ENCODE measurements at places on chromosomes 16 and 17.

GRCh38 chr17:55186937-55187770 is 77.6 kb upstream of the HLF start:
- no peak for DNase-seq

DNA sequence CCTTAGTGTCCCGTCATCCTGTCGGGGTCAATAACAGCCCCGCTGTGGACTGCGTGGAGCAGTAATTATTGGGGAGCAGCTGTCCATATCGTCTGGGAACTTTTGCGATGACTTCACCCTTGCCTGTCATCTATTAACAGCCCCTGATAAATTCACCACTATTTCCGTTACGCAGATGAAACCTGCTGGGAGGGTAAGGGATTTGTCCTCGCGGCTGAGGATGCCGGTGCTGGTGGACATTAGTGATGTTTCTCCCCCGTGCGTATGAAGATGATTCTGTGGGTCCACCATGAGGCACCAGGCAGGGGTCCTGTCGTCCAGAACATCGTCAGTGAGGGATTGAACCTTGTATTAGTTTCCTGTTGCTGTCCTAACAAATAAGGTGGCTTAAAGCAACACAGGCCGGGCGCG is 1.0 kb downstream of the FLYWCH2 start:
- no peak for DNase-seq

- DNase-seq: no peak
Measured at GRCh38 chr16:56048425-56049105, 142.7 kb upstream of the GNAO1 start.

DNA sequence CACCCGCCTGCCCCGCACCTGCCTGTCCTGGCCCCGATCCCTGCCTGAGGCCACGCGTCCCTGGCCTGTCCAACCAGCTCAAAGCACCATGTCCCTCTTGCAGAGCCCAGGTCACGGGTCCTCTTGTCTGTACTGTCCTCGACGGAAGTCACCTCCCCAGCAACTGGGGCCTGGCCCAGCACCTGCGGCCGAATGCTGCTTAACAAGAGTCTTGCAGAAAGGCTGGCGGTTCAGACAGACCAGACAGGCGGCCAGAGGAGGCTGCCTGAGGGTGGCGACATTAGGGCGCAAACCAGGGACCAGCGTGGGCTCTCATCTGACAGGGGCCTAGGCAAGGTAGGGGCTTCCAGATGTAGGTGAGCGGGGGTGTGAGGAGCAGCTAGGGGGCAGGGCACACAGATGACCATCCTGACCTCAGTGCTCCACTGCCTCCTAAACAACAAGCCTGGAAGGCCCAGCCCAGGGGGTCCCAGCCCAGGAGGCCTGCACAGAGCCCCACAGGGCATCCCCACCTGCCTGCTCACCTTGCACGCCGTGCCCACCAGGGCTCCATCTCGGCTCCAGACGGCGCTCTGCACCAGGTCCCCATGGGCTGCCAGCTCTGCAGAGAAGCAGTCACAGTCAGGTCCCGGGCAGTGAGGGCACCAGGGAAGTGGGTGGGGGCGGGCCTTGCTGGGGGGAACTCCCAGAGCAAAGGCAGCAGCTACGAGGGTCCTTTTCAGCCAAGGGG is 11.3 kb downstream of the CORO7 start:
- DNase-seq: no peak
